AML-193 (cell line): ENCODE measurements at places on chromosomes 3 and 15.

DNA sequence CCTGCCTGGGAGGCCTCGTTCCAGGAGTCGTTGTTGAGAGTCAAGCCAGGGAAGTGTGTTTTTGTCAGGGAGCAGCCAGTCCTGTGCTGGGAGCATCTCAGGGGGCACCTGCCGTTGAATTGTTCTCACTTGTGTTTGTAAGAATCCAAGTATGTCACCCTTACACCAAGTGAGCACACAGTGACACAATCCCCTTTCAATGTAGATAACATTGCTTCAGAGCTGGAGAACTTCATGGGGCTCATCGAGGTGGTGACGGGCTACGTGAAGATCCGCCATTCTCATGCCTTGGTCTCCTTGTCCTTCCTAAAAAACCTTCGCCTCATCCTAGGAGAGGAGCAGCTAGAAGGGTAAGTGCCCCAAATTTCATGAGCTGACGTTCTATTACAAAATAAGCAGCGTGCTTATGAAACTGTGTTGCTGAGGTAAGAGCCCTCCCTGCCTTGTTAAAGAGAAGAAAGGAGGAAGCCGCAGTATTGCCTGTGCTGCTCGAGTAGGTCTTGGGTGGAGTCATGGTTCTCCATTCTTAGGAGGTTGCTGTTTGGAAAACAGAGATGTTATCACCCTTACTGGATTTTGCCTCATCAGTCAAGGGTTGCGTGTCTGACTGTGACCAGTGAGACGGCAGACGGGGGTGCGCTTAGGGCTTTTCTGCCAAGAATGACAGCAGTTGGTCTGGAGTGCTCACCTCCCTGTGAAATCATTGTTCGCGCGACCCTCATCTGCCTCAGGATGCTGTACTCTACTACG lies 108.1 kb downstream of the PGPEP1L start:
- DNase-seq = peak; percentile 43

GRCh38 chr3:193794002-193794881 lies 201.2 kb downstream of the OPA1 start:
- no peak for DNase-seq

DNA sequence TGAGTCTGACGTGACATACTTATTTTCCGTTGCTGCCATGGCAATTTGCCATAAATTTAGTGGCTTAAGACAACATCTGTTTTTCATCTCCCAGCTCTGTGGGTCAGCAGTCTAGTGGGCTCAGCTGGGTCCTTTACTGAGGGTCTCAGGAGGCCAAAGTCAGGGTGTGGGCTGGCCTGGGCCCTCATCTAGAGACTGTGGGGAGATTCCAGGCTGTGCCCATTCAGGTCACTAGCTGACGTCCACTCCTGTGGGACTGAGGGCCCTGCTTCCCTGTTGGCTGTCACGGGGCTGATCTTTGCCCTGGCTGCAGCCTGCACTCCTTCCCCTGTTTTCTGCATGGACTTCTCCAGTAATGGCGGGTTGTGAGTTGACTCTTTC lies 19.1 kb downstream of the FGD5 start:
- DNase-seq = no peak

GRCh38 chr15:44084770-44085169 lies 110.3 kb downstream of the FRMD5 start:
- DNase-seq = no peak

GRCh38 chr3:79018265-79018664 lies 749.5 kb downstream of the ROBO1 start:
- no peak for DNase-seq

- no peak for DNase-seq
Observed at GRCh38 chr3:189839576-189839975, 208.4 kb downstream of the TP63 start.

DNA sequence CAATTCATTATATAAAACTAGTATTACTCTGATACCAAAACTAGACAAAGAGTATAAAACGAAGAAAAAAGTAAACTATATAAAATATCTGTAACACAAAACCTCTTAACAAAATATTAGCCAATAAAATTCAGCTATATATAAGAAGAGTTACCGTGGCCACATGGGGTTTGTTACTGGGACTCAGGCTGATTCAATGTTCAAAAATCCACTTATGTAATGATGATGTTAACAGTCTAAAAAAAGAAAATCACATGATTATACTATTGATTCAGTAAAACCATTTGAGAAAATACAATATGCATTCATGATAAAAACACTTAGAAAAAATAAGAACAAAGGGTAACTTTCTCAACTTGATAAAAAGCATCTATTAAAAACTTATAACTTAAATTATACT lies 18.3 kb downstream of the P2RY1 start:
- DNase-seq = no peak

DNA sequence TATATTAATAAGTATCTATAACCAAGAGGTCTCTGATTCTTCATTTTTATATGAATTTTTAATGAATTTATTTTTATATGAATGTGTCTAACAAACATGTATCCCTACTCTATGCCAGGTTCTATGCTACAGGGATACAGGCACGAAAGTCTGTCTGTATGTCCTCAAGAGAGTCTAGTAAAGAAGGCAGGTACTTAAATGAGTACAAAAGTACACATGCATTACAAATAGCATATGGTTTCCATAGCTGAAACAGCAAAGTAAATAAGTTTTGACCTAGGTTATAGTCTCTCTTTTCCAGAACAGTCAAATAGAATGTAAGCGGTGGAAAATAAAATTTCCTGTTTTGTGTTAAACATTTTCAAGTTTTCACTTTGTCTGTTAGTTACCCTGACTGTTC lies 13.3 kb upstream of the ABHD10 start:
- no peak for DNase-seq

DNA sequence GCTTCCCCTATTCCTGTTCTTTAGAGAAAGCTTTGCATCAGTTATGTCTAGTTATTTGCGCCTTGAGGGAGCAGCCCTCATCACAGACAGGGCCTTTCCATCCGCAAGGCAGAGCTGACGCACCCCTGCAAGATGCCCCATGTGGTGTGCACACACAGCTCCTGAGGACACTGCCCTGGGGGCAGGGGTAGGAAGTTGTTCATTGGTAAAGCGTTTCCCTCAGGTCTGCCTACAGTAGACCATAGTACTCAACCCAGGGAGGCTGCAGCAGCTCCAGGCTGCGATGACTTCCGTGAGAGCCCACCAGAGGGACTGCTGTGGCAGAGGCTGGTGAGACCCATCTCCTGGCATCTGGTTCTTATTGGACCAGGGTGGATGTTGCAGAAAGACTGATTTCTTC lies 55.1 kb upstream of the PLXNA1 start:
- no peak for DNase-seq

DNA sequence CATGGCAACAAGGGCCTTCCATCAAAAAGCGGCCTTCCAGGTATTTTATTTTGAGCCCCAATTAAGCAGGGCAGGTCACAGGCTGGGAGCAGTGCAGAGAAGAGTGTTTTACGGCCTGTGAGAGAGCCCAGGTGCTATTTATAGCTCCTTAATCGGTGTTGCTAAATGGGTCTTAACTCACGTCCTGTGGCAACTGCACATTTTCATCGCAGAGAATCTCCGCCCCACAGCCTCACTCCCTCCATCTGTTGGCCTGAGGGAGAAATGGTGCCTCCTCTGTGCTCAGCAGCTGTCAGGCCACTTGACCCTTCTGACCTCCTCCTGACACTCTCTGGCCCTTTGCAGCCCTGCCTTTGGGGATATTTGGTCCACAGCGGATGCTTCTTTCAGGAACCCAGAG lies 58.6 kb downstream of the SPSB4 start:
- DNase-seq = no peak

DNA sequence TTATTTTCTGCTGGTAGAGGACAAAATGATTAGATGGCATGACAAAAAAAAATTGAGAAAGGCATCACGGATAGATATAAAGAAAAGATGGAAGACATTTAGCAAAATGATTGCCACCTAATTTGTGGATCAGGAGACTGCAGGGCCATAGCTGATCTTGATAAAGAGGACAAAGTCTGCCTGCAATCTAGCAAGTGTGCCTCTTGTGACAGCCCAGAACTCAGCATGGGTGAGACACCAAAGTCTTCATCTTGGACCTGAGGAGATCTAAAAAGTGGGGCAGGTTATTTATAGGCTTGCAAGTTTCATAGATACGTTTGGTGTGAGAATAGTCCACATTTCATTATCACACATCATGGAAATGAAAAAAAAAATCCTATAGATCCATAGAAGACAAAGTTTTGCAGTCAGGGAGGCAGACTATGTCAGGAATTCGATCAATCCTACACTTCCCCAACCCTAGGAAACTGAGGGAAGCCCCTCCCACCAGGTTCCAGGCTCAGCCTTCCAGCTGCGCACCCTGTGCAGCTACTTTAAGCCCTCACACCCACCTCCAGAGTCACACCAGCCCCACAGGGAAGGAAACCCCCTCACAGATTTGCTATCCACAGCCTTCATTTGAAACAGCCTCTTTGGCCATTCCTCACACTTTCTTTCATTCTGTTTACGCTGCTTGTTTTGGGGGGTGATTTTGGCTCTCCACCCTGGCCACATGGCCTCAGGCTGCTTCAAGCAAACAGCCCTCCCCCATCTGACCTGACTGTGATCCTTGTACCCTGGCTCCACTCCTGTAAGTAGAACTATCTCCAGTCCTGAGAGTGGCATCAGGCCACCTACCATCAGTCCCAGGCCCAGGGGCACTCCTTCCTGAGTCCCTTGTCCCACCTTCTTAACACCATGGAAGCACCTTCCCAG lies 28.1 kb upstream of the KLHL6 start:
- no peak for DNase-seq

DNA sequence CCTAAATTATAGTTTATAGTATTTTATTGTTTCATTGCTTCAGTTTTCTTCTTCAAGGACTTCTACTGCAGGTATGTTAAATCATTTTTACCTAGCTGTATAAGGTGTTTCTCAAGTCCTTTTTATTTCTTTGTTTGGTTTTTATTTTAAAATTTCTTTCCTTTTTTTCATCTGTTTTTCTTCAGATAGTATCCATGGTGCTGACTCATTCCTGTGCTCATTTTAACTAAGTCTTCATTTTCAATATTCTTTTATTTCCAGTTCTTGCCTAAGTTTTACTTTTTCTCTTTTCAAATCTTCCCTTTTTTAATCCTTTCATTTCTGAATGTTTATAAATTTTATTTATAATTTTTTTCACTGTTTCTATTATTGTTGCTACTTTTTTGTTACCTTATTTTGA lies 42.3 kb upstream of the STIMATE start:
- no peak for DNase-seq

DNA sequence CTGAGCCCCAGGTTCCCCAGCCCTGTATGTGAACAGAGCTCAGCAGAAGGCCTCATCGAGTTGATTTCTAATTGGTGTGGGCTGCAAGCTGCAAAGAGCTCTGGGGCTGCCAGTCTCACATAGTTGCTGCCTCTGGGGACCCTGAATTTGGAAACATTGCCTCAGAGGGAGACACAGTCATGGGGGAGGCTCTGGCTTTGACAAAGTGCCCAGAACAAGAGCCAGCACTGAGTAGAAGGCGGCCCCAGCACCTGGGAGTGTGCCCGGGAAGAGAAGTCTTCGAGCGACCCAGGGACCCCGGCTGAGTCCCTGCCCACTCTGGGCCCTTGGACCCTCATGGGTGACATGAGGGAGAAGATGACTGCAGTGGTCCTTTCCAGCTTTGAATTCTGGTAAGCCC lies 7.3 kb downstream of the NTRK3 start:
- DNase-seq = no peak

GRCh38 chr3:182790612-182791011 lies 2.7 kb upstream of the ATP11B start:
- DNase-seq = no peak

DNA sequence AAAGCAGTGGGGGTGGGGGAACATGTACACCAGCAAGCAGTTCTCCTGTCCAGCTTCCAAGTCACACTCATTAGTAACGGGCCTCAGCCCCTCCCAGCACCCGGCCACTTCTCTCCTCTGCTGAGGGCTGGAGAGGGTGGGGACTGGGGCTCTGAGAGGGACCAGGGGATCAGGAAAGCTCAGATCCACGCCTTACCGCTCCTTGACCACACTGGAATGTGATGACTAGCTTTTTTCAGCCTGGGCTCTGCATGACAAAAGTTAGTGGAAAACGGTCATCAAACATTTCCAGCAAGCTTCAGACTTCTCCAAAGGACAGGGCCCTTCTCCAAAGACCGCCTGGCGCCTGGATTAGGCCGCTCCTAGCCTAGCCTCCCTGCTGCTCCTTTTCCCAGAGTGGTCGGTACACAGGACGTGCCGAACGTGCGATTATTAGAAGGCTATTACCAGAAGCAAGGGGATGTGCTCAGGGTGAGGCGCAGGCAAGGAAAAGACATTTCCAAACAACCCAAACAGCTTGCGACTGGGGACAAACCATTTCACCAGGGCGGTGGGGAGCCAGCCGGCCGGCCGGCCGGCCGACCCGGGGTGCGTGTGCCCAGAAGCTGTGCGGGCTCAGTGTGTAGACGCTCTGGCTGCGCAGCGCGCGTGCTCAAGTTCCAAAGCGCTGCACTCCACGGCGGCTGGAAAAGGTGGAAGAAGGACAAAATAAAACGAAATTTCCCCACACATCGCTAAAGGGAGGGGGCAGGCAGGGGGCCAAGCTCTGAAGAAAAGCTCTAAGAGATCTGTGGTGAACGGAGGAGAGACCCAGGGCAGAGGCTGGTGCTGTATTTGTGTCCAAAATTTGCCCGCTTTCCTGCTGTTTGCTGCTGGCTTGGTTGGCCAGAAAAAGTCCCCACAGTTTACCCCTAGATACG lies 51.0 kb upstream of the SSR3 start:
- DNase-seq = peak; percentile 28

DNA sequence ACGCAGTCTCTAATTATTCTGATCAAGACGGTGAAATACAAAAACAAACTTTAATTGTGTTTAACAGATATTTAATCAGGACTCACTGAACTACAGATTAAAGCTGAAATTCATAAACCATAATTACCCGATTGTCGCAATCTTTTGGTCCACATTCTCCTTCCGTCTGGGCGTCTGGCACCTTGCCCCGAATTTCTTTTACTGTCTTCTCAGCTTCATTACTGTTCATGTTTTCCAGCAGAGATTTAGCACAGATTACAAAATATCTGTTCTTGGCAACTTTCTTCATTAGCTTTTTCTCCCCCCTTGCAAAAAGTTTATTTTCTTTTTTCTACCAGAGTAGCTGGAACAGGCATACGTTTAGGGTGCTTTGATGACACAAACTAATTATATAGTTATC lies 271.4 kb downstream of the TIGIT start:
- no peak for DNase-seq

GRCh38 chr3:115834068-115834467 lies 210.8 kb downstream of the GAP43 start:
- DNase-seq = no peak

DNA sequence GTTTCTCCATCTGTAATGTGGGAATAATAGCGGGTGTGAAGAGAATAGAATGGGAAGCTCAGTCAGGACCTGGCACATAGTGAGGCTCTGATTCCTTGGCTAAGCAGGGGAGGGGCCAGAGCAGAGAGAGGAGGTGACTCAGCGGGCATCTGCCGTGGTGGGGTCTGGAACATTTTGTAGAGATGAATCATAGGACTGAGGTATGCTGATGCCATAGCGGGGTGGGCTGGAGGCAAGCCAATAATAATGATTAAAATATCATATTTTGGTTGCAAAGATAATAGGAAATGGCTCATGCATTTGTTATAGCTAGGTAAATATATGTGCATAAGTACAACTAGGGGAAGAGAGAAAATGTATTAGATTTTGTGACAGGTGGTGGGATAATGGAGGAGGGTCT lies 11.2 kb downstream of the TGM4 start:
- DNase-seq = no peak
